Activated T-cell treated with anti-CD3 and anti-CD28 coated beads, Interleukin-2, amount 50 U/mL, for 24 hours (primary cell): ENCODE measurements at places on chromosomes 3 and 15.

GRCh38 chr3:176737480-176738110 lies 459.7 kb downstream of the TBL1XR1 start:
- no peak for DNase-seq
- no peaks in the 10 kb centered on the region for H3K36me3 ChIP-seq
- no peak overlapping the region for H3K4me3 ChIP-seq
- H3K27ac ChIP-seq, result no peak overlapping the region
- no peaks in the 10 kb centered on the region for H3K27me3 ChIP-seq

- H3K27ac ChIP-seq, result peak overlapping the region; percentile 11
- H3K4me3 ChIP-seq, result no peak overlapping the region
- peaks cover 63% of the 10 kb centered on the region for H3K4me1 ChIP-seq
- DNase-seq, result no peak
- no peaks in the 10 kb centered on the region for H3K27me3 ChIP-seq
These were observed 3.9 kb downstream of the TOMM70 start for GRCh38 chr3:100396967-100397366.

DNA sequence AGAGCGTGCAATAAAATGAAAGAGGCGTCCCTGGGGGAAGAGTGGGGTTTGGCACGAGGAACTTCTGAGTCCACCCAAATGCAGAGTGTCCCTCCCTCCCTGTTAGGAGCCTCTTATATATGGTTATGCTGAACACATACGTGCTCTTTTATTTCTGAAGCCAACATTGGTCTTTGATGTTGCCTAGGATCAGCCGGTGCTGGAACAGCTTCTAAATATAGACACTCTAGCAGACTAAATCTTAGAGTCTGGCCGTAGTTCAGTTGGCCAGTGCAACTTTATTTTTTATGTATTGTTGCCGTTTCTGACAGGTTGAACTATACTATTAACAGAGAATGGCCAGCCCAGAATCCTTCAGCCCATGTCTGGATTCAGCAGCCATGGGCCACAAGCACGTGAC lies 128.7 kb downstream of the GHSR start:
- no peak overlapping the region for H3K27ac ChIP-seq
- peaks cover 26% of the 10 kb centered on the region for H3K4me1 ChIP-seq
- no peak overlapping the region for H3K4me3 ChIP-seq

DNA sequence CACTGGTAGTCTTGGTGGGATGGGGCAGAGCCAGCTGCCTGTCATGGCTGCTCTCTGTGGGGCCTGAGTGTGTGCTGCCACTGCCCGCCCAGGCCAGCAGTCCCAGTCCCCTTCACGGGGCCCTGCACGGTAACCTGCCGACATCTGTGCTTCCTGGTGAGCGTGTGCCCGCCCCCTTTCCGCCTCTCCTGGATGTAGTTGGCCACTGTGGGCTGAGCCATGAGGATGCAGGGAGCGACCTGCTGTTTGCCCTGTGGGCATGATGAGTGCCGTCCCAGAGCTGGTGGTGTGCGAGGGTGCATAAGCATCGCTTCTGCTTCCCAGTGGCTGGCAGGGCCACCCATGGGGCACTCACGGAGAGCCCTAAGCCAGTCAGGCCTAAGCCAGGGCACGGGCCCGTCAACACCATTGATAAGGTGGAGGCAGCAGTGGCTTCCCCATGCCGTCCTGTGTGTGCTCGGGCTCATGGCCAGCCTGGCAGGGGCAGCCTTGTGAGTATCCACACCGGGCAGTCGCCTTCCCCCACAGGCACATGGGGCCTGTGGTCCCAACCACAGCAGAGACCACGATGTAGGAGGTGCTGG lies 14.6 kb downstream of the PLXNA1 start:
- H3K27me3 ChIP-seq, result no peaks in the 10 kb centered on the region
- H3K4me3 ChIP-seq, result no peak overlapping the region
- DNase-seq, result no peak
- H3K27ac ChIP-seq, result no peak overlapping the region
- H3K4me1 ChIP-seq, result no peaks in the 10 kb centered on the region

- no peaks in the 10 kb centered on the region for H3K27me3 ChIP-seq
- H3K27ac ChIP-seq, result no peak overlapping the region
- DNase-seq, result no peak
- H3K36me3 ChIP-seq, result no peaks in the 10 kb centered on the region
These were observed 174.4 kb upstream of the LINGO1 start for GRCh38 chr15:77807115-77807514.

DNA sequence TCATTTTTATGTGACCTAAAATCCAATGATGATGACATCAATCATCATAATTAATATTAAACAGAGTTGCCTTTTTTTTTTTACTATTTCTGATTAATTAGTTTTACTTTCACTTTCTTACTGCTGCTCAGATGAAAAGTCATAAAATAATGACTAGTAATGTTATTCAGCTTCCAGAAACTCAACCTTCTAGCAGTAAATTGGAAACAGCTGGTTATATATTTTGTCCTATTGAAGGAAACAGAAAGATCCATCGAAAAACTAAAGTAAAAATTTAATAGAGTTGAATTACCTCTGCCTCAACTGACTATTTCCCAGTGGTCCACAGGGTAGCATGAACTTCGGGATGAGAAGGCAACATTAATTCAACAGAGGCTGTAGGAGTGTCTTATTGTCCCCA lies 107.1 kb upstream of the PTX3 start:
- peaks cover 4% of the 10 kb centered on the region for H3K4me1 ChIP-seq
- no peak overlapping the region for H3K27ac ChIP-seq
- no peaks in the 10 kb centered on the region for H3K36me3 ChIP-seq
- no peak overlapping the region for H3K4me3 ChIP-seq
- no peaks in the 10 kb centered on the region for H3K27me3 ChIP-seq
